ACHN (cell line): ENCODE measurements at places on chromosomes 2 and 18.

- no peak for DNase-seq
These were observed 66.6 kb downstream of the EFEMP1 start for GRCh38 chr2:55856936-55857335.

GRCh38 chr2:100321179-100321865 lies 979 bp downstream of the LONRF2 start:
- DNase-seq, result peak; percentile 64

GRCh38 chr2:16241166-16242160 lies 301.1 kb downstream of the MYCN start:
- no peak for DNase-seq

GRCh38 chr18:3482258-3482657 lies 32.3 kb downstream of the TGIF1 start:
- DNase-seq, result no peak

DNA sequence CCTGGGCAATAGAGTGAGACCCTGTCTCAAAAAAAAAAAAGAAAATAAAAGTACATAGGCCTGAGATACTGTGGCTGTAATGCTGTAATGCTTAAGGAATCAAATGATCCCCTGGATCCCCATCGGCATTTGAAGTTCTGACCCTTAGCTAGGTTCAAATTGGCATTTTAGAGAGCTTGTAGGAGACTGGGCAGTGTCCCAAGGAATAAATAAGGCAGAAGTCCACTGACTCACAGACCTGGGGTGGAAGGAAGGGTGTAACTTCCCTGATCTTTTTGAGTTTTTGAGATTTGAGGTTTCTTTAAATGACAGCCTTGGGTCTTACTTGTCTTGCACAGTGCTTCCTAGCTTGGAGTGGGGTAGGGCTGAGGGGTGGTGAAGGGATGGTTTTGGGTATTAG lies 553.7 kb downstream of the SLC4A3 start:
- no peak for DNase-seq

- DNase-seq, result peak; percentile 11
These were observed 102.8 kb upstream of the CYP1B1 start for GRCh38 chr2:38178556-38179419.

GRCh38 chr2:219555956-219556355 lies 12.1 kb downstream of the TMEM198 start:
- no peak for DNase-seq
